ENCODE measurements at places on chromosomes 7 and 10. TPM values are rescaled to one million over a fixed set of nuclear protein-coding genes. Genes with fewer than 3 reads are reported as not detected.

- H3K27ac ChIP-seq, result no peak overlapping the region
- no peaks in the 10 kb centered on the region for H3K27me3 ChIP-seq
- peaks cover 2% of the 10 kb centered on the region for H3K4me1 ChIP-seq
- DNase-seq, result no peak
- H3K4me3 ChIP-seq, result no peak overlapping the region
Observed at GRCh38 chr10:126475074-126475691, 86.9 kb upstream of the ADAM12 start.

DNA sequence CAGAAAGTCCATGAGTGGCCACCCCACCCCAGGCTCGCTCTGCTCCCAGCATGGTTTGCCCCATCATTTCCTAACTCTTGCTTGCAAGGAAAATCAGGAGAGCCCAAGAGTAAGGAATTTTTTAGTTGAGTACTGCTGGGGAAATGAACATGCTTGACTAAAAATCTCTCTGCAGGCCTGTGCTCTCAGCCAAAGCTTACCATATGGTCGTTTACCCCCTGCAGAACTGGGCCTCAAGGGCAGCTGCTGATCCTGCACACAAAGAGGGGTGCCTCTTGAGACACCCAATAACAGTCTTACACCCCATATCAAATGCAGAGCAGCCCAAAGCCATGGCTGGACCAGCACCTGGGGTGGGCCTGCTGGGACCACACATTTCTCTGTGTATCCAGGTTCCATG, 183.2 kb downstream of the CXCL12 start:
- peaks cover 11% of the 10 kb centered on the region for H3K4me1 ChIP-seq
- no peaks in the 10 kb centered on the region for H3K27me3 ChIP-seq
- H3K27ac ChIP-seq, result no peak overlapping the region
- H3K36me3 ChIP-seq, result no peaks in the 10 kb centered on the region

CAMK2B gene
- total RNA-seq, result not detected

- no peaks in the 10 kb centered on the region for H3K27me3 ChIP-seq
- no peak for DNase-seq
- H3K4me1 ChIP-seq, result no peaks in the 10 kb centered on the region
- no peak overlapping the region for H3K27ac ChIP-seq
- no peak overlapping the region for H3K4me3 ChIP-seq
Observed at GRCh38 chr10:128116851-128117615, 9.2 kb downstream of the MKI67 start.

DNA sequence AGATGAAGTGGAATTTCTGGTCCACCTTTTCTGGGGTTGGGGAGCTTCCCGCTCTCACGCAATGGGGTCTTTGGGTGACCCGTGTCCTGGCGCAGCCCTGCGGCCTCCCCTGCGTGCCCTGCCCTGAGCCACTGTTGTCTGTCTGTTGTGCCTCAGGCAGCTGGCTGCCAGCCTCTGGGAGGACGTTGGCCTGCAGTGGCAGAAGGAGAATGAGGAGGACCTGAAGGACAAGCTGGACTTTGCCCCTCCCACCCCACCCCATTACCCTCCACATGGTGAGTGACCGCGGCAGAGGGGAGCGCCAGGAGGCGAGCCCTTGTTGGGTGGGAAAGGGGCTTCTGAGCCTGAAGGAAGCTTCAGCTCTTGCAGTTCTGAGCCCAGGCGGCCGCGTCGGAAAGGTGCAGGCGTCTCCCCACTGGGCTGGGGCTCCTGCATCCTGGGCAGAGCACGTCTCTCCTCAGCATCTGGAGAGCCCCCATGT, 14.2 kb upstream of the PRKAR1B start:
- no peak overlapping the region for H3K4me3 ChIP-seq
- H3K36me3 ChIP-seq, result peaks cover 19% of the 10 kb centered on the region
- no peak overlapping the region for H3K27ac ChIP-seq
- H3K4me1 ChIP-seq, result no peaks in the 10 kb centered on the region
- DNase-seq, result no peak

GRCh38 chr7:84122582-84123360, 71.8 kb downstream of the SEMA3A start:
- DNase-seq, result no peak
- H3K27ac ChIP-seq, result no peak overlapping the region
- H3K4me1 ChIP-seq, result peaks cover 9% of the 10 kb centered on the region
- H3K4me3 ChIP-seq, result no peak overlapping the region
- H3K27me3 ChIP-seq, result no peaks in the 10 kb centered on the region

GRCh38 chr7:101739775-101740398, 77.5 kb upstream of the CUX1 start:
- peaks cover 14% of the 10 kb centered on the region for H3K4me1 ChIP-seq
- DNase-seq, result no peak
- no peak overlapping the region for H3K27ac ChIP-seq
- H3K4me3 ChIP-seq, result no peak overlapping the region
- 0 out of 2 replicates have a peak, but pooled peaks cover 9% of the 10 kb centered on the region for H3K27me3 ChIP-seq

JAKMIP3 gene
- 0.16 TPM for total RNA-seq

MYOF gene
- 300 TPM for total RNA-seq

DNA sequence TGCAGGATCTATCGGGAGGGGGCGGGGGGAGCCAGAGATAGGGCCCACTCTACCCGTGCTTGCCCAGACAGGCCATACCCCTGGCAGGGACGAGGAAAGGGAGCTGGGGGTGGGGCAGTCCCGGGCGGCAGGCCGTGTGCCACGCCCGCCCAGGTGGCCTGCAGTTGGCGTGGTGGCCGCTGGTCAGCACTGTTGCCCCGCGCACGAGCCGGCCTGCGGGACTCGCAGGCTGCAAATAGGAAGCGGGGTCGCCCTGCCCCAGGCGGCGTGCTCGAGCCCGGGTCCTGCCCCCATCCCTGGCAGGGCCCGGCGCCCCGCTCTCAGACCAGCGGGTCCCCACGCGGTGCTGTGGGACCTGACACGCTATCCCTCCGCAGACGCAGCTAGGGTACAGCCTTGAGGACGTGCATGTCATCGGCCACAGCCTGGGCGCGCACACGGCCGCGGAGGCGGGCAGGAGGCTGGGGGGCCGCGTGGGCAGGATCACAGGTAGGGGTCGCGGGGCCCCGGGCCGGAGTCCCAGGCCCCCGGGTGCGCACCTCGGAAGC, 6.7 kb downstream of the PNLIPRP2 start:
- no peak overlapping the region for H3K27ac ChIP-seq
- DNase-seq, result no peak
- no peak overlapping the region for H3K4me3 ChIP-seq
- no peaks in the 10 kb centered on the region for H3K4me1 ChIP-seq

DNA sequence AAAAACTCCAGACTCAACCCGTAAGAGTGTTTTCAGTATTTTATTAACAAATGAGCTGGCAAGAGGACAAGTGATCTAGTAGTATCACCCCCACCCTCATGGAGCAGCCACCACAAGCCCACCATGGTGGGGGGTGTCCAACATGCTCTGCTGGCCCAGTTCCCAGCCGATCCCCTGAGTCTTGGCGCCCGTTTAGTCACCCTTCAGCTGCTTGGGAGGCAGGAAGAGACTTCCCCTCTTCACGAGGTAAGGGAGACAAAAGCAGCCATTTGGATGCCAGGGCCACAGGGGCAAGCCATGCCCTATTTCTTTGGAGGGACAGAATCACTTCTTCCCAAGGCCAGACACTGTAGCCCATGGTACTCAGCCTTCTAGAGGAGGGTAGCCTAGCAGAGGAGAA, 54.1 kb downstream of the NOD1 start:
- H3K4me1 ChIP-seq, result no peaks in the 10 kb centered on the region
- H3K27me3 ChIP-seq, result no peaks in the 10 kb centered on the region
- H3K36me3 ChIP-seq, result peaks cover 8% of the 10 kb centered on the region
- H3K4me3 ChIP-seq, result no peak overlapping the region
- no peak for DNase-seq

- no peak overlapping the region for H3K4me3 ChIP-seq
- H3K27ac ChIP-seq, result no peak overlapping the region
- no peaks in the 10 kb centered on the region for H3K36me3 ChIP-seq
- H3K27me3 ChIP-seq, result no peaks in the 10 kb centered on the region
- no peaks in the 10 kb centered on the region for H3K4me1 ChIP-seq
- DNase-seq, result no peak
Observed at GRCh38 chr10:117743509-117743908, 201.0 kb downstream of the EMX2 start.

DNA sequence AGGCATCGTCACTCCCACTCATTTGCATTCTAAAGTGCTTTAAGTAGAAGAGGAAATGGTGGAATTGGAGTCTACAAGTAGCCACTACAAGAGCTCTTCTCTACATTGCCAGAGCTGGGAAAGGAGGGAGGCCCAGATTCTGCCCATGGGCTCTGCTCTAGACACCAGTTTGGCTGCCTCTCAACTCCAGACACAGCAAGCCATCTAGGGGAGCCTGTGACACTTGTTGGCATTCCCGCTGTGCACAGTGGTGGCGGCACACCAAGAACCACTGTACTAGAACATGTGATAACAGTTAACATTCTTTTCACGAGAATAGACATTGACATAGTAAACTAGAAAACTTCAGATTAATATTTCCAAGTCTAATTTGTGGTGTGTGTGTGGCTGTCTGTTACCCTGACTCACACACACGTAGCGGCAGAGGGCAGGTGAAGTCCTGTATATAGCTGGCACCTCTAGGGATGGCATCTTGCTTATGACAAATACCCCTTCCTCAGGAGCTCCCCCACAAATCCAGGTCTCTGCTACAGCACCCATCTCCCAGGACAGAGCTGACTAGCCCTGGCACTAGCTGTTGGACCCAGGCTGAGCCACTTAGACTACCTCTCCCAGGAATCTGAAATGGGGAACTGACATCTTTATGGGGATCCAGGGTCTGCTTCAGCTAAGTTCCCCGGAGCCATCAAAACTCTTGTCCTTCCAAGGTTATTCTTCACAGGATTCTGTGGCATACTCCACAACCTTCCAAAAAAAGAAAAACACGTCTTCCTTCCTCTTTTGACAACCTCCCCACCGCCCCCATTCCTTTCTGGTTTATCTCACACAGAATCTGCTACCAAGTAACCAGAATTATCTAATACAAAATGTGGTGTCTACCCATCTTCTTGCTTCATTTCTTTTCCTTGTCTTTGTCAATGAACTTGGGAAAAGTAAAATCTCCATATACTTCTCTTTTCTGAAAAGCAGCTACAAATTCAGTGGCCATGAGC, 54.7 kb upstream of the MRLN start:
- H3K36me3 ChIP-seq, result peaks cover 63% of the 10 kb centered on the region
- H3K4me3 ChIP-seq, result no peak overlapping the region
- no peaks in the 10 kb centered on the region for H3K27me3 ChIP-seq
- no peak for DNase-seq
- H3K27ac ChIP-seq, result no peak overlapping the region
- no peaks in the 10 kb centered on the region for H3K4me1 ChIP-seq

GRCh38 chr10:70573599-70574506, 28.7 kb downstream of the PRF1 start:
- no peak overlapping the region for H3K27ac ChIP-seq
- H3K27me3 ChIP-seq, result no peaks in the 10 kb centered on the region
- DNase-seq, result no peak
- H3K36me3 ChIP-seq, result no peaks in the 10 kb centered on the region

DNA sequence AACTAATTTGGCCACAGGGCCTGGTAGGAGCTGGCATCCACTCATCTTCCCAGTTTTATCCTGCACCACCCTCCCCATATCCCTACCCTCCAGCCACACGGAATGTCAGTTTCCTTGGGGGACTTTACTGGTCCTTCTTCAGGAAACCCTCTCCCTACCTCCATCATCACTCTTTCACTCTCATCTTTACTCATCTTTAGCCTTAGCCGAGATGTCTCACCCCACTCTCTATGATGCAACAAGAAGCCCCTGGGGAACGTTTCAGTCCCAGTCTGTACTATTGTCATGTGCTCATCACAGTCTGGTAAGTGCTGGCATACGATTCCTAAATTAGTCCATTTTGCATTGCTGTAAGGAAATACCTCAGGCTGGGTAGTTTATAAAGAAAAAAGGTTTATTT, 34.9 kb upstream of the TMEM248 start:
- H3K27ac ChIP-seq, result no peak overlapping the region
- H3K36me3 ChIP-seq, result no peaks in the 10 kb centered on the region
- peaks cover 10% of the 10 kb centered on the region for H3K4me1 ChIP-seq
- no peak overlapping the region for H3K4me3 ChIP-seq
- no peaks in the 10 kb centered on the region for H3K27me3 ChIP-seq
- DNase-seq, result no peak

HMX3 gene
- total RNA-seq, result 10.8 TPM

GRCh38 chr7:50637725-50638643, 72.8 kb upstream of the DDC start:
- no peaks in the 10 kb centered on the region for H3K27me3 ChIP-seq
- H3K4me1 ChIP-seq, result no peaks in the 10 kb centered on the region
- no peaks in the 10 kb centered on the region for H3K36me3 ChIP-seq
- DNase-seq, result no peak

GRCh38 chr7:75945297-75946168, 30.6 kb downstream of the POR start:
- no peaks in the 10 kb centered on the region for H3K27me3 ChIP-seq
- H3K36me3 ChIP-seq, result peaks cover 50% of the 10 kb centered on the region
- H3K4me3 ChIP-seq, result no peak overlapping the region
- H3K4me1 ChIP-seq, result peaks cover 22% of the 10 kb centered on the region
- H3K27ac ChIP-seq, result no peak overlapping the region

ARHGAP12 gene
- 15.8 TPM for total RNA-seq

IFIT1B gene
- not detected for total RNA-seq

CALCR gene
- total RNA-seq, result not detected

MNX1 gene
- total RNA-seq, result not detected

GRCh38 chr7:115097175-115097671, 175.3 kb downstream of the MDFIC start:
- peak; percentile 46 for DNase-seq
- H3K36me3 ChIP-seq, result no peaks in the 10 kb centered on the region
- H3K27me3 ChIP-seq, result no peaks in the 10 kb centered on the region
- no peak overlapping the region for H3K4me3 ChIP-seq
- peak overlapping the region; percentile 82 for H3K27ac ChIP-seq

- H3K36me3 ChIP-seq, result no peaks in the 10 kb centered on the region
- no peak for DNase-seq
Observed at GRCh38 chr7:26441002-26441521, 149.4 kb downstream of the SNX10 start.

CYP3A7 gene
- not detected for total RNA-seq

DNA sequence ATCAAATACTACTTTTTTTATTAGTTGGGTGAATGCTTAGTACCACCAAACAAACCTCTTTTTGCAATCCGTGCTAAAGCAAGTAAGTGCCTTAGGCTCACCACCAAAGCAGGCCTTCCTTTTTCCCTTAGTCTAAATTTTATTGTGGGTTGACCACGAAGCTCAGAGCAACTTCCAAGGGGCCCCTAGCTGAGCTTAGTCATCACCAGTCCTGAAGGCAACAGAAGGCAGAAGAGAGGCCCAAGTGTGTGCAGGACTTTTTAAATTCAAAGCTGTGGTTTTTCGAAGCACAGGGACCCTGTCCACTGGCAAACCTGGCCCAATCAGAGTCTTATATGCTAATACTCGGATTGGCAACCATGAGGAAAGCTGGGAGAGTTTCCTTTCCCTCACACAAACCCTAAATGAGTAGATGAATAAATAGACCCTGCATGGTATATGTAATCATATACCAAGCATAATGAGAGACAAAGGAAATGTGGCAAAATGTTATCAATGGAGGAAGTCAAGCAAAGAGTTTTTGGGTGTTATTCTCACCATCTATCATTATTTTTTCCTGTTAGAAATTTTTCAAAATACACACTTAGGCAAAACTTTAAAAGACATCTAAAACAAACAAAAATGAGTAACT, 453.2 kb upstream of the GALNT17 start:
- no peak overlapping the region for H3K4me3 ChIP-seq
- H3K36me3 ChIP-seq, result no peaks in the 10 kb centered on the region
- no peak overlapping the region for H3K27ac ChIP-seq

GRCh38 chr10:20817646-20818045, 79.5 kb downstream of the NEBL start:
- DNase-seq, result no peak
- H3K27me3 ChIP-seq, result no peaks in the 10 kb centered on the region
- H3K36me3 ChIP-seq, result no peaks in the 10 kb centered on the region
